ENCODE measurements at places on chromosomes 1 and 21.

DNA sequence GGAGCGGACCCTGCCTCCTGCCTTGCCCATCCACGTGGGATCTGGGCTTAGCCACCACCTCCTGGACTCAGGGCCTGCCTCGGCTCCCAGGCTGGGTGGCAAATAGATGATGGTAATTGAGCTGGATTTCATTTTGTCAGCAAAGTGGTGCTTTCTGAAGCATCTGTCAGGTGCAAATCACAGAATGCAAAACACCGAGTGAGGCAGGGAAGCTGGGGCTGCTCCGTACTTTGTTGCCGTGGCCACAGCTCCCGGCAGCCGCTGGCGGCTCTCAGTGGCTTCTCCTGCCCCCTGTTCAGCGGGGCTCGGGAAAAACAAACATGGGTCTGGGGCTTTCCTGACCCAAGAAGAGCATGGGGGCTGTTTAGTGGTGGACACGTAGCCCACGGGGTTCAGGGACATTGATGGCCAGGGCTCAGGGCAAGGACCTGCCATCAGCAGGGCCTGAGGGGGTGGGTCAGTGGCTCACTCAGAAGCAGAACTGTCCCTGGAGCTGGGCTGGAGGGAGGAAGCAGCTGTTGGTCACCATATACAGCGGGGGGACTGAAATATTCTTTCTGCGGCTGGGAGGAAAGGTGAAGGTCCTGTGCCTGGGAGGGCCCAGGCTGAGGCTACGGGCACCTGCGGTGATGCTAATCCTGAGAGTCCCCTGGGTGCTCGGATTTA is 130.0 kb upstream of the VAMP3 start:
- no peak for DNase-seq

- no peak for DNase-seq
Observed at GRCh38 chr1:43339584-43340232, 2.1 kb downstream of the MPL start.

- DNase-seq, result no peak
Observed at GRCh38 chr21:44325386-44326271, 13.6 kb downstream of the CFAP410 start.

GRCh38 chr1:233993651-233994050 is 89.2 kb downstream of the SLC35F3 start:
- DNase-seq, result no peak

- DNase-seq, result no peak
Observed at GRCh38 chr1:35264871-35265270, 3.6 kb upstream of the ZMYM4 start.

GRCh38 chr1:59360170-59360569 is 63.3 kb downstream of the FGGY start:
- no peak for DNase-seq

DNA sequence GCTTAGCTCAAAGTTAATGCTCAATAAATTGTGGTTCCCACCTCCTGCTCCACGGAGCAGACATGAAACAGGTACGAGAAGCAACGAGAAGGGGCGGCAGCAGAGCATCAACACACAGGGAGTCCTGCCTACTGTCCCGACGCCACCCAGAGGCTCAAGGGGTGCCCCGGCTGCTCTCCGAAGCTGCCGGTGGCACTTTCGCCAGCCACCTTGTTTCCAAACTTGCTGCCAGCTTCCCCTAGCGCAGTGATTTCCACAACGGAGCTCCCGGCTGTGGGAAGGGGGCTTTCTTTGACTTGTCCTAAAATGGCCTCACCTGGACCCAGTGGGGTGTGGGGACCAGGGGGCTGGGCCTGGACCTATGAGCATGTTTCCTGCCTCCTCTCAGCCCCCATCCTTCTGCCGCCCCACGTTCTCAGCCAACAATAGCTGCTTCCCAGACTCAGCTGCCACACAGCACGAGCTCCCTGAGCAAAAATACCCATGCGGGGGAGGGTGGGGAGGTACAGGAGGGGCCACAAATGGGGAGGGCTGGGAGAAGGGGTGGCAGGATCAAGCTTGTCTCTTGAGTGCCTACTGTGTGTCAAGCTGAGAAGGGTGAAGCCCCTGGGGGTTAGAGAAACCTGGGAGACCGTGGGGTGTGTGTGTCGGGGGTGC is 35.6 kb upstream of the ECE1 start:
- no peak for DNase-seq

DNA sequence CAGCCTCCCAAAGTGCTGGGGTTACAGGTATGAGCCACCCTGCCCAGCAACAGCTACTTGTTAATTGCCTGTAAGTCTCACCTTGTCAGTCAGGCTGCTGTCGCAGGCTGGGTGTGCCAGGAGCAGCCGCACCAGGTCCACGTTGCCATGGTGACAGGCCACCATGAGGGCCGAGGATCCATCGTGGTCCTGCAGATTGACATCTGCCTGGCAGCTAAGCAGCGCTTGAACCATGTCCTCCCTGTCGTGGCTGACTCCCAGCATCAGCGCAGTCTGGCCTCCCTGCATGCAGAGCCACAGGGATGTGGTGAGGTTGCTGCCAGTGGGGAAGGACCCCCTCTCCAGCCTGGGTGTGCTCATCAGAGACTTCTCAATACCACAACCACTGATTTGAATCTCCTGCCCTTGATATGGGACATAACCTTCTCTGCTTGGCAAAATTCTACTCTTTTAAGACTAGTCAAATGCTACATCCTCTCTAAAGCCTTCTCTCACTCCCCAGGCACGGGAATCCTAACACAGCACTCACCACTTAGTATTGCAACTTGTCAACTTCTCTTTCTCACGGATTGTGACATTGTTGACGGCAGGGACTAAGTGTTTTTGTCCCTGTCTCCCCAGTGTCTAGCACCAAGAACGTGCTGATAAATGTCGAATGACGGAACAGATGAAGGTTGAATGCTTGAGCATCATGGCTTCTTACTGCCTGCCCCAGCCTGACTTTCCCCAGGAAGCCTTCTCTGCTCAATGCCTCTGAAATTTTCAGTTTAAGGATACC is 52.9 kb downstream of the L1TD1 start:
- DNase-seq, result no peak

GRCh38 chr1:171999756-172000155 is 158.5 kb downstream of the DNM3 start:
- no peak for DNase-seq

DNA sequence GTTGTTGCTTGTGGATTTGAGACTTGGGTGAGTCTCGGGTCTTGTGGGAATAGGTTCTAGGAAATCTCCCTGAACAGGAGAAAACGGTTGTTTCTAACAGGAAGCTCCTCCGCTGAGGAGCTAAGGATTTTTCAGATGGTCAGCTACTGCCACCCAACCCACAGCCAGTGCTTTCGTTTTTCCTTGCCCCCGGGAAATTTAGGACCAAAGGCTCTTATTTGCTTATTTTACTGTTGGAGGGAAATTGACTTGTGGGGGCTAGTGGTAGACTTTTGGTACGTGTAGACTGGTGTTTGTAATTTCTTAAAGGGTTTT is 792 bp downstream of the SNX7 start:
- no peak for DNase-seq

DNA sequence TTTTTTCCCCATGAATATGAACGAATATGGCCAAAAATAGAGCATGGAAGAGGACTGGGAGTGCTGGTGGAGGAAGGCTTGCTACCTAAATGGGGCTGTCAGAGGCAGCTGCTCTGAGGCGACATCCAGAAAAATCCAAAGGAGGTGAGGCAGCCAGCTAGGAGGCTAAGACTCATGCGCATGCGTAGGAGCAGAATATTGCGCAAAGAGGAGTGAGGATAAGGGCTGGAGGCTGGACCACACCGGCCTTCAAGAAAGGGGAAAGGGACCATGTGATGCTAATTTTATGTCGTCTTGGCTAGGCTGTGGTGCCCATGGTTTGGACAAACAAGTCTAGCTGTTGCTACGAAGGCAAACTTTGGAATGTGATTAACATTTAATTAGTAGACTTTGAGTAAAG is 30.5 kb downstream of the HEYL start:
- DNase-seq, result no peak

DNA sequence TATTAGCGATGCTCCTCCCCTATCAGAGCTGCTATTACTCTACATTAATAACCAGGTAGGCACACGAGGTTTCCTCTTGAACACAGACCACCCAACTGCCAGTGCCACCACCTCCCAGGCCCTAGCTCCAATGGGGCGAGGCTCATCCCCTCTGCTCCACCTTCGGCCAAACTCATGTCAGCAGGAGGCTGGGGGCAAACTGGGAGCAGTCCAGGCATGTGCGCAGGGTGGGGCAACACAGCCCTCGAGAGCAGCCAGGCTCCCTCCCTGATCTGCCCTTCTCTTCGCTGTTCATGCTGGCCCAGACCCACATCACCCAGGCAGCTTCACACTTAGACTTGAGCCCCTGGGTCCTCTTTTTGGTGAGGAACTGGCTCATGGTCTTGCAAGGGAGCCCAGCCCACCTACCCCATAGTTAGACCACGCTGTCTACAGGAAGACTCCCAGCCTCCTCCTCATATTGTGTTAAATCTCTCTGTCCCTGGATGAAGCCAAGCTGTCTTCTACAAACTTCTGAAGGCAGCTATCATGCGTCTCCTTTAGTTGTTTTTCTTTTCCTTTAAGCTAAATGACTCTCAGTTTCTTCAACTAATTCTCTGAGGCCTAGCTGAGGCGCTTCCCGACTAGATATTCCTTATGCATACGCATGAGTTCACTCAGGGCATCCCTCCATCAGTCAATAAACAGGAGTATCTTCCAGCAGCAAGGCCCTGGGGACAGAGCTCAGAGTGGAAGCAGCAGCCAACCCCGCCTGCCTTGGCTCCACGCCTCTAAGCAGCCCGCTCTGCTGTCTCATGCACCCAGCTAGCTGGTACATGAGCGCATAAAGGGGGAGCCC is 12.0 kb downstream of the TMEM9 start:
- DNase-seq, result no peak

- DNase-seq, result no peak
Observed at GRCh38 chr1:9663257-9663656, 11.7 kb downstream of the PIK3CD start.

DNA sequence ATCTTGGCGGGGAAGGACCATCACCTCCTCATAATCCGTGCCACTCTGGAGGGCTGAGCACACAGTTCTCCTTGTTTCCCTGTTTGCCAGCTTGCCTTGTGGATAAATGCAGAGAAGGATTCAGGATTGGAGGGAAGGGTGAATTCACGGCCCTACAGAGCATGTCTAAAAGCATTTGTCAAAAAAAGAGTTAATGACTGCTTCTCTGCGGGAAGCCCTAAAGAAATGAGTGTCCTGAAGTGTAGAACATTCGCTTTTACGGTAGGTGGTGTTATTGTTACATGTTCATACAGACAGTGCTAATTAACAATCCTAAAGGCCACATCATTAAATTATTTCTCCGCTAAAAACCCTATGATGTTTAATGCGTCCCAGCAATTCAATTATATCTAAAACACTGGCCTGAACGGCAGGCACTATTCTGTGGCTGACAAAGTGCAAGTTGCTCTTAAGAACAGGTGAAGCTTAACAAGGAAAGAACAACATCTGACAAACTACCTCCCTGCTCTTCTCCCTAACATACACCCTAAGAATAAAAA is 112.3 kb upstream of the NFIA start:
- no peak for DNase-seq

DNA sequence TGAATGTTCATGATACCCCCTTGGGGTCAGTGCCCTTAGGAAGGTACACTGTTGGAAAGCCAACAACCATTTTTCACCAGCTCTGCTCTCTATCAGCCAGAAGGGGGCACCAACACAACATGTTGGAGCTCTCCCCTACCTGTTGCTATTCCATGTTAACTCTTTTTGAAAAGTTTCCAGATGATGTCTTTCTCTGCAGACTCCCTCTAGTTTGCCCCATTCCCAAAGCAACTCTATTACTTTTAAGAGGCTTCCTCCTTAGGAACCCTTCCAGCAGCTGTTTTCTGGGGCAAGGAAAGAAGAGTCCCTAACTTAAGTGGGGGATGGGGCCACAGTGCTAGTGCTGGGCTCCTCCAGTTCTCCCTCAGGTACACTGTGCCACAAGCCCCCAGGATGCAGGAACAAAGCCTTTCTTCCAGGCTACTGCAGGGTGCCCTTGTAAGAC is 22.9 kb upstream of the NDC1 start:
- DNase-seq, result peak; percentile 16

- no peak for DNase-seq
Observed at GRCh38 chr1:6054596-6054995, 8.9 kb downstream of the KCNAB2 start.

DNA sequence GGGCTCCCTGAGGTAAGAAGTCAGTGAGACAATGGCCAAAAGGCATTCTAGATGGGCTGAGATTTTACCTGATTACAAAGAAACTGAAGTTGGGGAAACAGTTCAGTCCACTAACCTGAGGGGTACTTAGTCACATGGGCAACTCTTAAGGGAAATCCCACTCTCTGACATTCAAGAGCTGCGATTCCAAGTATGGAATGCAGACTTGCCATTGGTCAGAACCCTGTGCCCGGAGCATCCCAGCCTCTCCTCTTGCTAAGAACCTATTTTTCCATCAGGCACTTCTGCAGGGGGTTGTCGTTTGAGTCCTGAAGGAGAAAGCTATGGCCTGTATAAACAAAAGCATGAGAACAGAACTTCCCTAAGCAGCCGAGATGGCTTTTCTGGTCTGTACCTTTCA is 434.9 kb upstream of the DAB1 start:
- no peak for DNase-seq

DNA sequence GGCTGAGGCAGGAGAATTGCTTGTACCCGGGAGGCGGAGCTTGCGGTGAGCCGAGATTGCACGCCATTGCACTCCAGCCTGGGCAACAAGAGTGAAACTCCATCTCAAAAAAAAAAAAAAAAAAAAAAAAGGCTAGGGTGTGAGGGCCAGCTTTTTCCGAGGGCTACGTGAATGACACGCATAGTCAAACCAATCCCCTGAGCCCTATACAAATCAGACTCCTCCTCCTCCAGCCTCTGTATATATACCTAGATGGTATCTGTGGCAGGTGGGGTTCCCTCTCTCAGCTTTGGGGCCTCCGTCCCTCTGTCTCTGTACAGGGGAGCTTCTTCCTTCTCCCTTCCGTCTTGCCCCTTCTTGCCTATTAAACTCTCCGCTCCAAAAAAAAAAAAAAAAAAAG is 6.7 kb downstream of the S100A16 start:
- DNase-seq, result no peak

DNA sequence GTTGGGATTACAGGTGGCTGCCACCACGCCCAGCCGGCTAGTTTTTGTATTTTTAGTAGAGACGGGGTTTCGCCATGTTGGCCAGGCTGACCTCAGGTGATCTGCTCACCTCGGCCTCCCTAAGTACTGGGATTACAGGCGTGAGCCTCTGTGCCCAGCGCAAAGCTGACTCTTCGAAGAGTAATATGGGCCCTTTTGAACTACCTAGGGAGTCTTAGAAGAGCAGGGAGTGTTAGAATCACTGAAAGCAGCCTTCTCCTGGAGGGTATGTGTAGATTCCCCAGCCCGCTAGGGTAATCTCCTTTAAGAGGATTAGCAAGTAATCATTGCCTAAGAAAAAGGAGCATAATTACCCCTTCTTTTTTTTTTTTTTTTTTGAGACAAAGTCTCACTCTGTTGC is 6.5 kb upstream of the MAST2 start:
- DNase-seq, result no peak

Data from stimulated activated CD8-positive, alpha-beta memory T cell treated with anti-CD3 and anti-CD28 coated beads, Interleukin-7, amount 100 ng/mL, for 1 hour (primary cell).